ENCODE measurements at places on chromosomes 7 and 10. TPM values are rescaled to one million over a fixed set of nuclear protein-coding genes. Genes with fewer than 3 reads are reported as not detected.
A peak's percentile ranks its signal among the peaks of the same experiment; 100 is the strongest.

DNA sequence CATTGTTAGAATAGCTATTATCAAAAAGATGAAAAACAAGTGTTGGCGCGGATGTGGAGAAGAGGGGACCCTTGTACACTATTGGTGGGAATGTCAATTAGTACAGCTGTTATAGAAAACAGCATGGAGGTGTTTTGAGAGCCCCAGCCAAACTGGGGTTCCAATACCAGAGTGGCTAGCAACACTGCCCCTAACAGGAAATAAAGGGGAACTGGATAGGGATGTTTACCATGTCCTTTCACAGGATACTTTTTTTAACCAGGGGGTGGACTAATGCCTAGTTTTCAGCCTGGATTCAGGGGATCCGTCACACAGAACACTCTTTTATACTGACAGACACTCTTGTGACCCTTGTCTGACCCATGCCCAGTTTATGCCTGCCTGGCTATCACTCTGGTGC lies 6.9 kb upstream of the GSTK1 start:
- no peak overlapping the region for H3K4me3 ChIP-seq
- no peak for DNase-seq
- no peak overlapping the region for H3K27ac ChIP-seq
- H3K27me3 ChIP-seq: no peaks in the 10 kb centered on the region
- H3K4me1 ChIP-seq: no peaks in the 10 kb centered on the region

DNA sequence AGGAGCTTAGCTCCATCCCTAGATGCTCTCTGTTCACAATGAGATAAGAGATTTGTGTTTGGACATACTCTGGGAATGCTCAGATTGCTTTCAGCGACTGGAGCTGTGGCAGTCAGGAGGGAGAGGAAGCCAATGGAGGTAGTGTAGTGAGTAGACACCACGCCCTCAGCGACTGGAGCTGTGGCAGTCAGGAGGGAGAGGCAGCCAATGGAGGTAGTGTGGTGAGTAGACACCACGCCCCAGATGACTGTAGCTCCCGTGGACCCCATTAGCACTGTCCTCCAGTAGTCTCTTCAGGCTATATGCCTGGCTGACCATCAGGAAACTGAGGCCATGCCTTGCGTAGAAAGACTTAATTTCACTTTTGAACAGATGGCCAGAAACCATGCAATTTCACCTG lies 1033.8 kb downstream of the NRG3 start:
- H3K27me3 ChIP-seq: no peaks in the 10 kb centered on the region
- H3K27ac ChIP-seq: no peak overlapping the region
- DNase-seq: no peak
- H3K4me3 ChIP-seq: no peak overlapping the region
- no peaks in the 10 kb centered on the region for H3K36me3 ChIP-seq
- no peaks in the 10 kb centered on the region for H3K4me1 ChIP-seq

GRCh38 chr7:17275749-17276671 lies 22.4 kb upstream of the AHR start:
- peaks cover 3% of the 10 kb centered on the region for H3K4me1 ChIP-seq
- H3K27me3 ChIP-seq: no peaks in the 10 kb centered on the region
- peak; percentile 97 for DNase-seq
- H3K36me3 ChIP-seq: no peaks in the 10 kb centered on the region
- H3K27ac ChIP-seq: peak overlapping the region; percentile 84

DNA sequence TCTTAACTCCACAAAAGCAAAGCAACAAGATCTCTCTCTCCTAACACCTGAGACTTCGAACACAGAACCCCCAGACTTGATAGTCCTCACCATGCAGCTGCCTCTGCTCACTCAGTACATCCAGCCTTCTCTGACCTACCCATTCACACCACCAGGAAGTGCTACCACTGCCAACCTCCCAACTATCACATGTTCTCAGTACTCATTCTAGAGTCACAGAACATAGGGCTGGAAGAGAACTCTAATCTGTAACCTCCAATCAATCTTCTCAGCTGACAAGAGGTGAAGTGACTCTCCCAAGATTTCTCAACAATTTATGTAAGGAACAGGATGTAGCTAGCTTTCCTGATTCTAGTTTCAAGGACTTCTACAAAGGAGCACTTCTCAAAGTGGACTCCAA lies 3.8 kb downstream of the NUDCD3 start:
- H3K27ac ChIP-seq: no peak overlapping the region
- peaks cover 2% of the 10 kb centered on the region for H3K4me1 ChIP-seq
- no peaks in the 10 kb centered on the region for H3K27me3 ChIP-seq
- no peak overlapping the region for H3K4me3 ChIP-seq

- no peak overlapping the region for H3K27ac ChIP-seq
- H3K4me3 ChIP-seq: no peak overlapping the region
- H3K36me3 ChIP-seq: no peaks in the 10 kb centered on the region
- no peaks in the 10 kb centered on the region for H3K4me1 ChIP-seq
Measured at GRCh38 chr10:47276576-47277351, 23.2 kb upstream of the GDF10 start.

- H3K36me3 ChIP-seq: peaks cover 17% of the 10 kb centered on the region
- H3K27me3 ChIP-seq: no peaks in the 10 kb centered on the region
- peaks cover 3% of the 10 kb centered on the region for H3K4me1 ChIP-seq
- DNase-seq: no peak
- H3K27ac ChIP-seq: no peak overlapping the region
Measured at GRCh38 chr7:155685791-155686160, 41.3 kb downstream of the RBM33 start.

DNA sequence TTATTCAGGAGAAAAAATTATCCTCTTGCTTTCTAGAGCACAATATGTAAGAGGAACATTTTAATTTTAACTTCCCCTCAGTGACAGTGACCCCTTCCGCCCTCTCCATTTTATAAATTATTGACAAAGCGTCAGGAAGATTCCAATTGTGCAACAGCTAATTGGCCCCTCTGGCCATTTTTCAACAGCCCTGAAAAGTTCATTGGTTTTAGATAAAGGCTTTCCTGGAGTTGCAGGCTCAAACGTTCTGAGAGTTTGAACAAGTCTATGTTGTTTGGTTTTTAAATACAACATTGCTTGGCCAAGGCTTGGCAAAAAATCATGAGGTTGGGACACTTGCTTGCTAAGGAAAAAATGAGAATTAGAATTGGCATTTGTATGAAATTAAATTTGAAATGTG lies 422.2 kb upstream of the ANKRD30A start:
- DNase-seq: no peak
- H3K4me3 ChIP-seq: no peak overlapping the region
- no peaks in the 10 kb centered on the region for H3K4me1 ChIP-seq
- no peak overlapping the region for H3K27ac ChIP-seq
- no peaks in the 10 kb centered on the region for H3K27me3 ChIP-seq

GRCh38 chr10:97090035-97090434 lies 95.7 kb downstream of the SLIT1 start:
- no peaks in the 10 kb centered on the region for H3K36me3 ChIP-seq
- no peak overlapping the region for H3K4me3 ChIP-seq
- peaks cover 53% of the 10 kb centered on the region for H3K27me3 ChIP-seq
- DNase-seq: no peak
- no peaks in the 10 kb centered on the region for H3K4me1 ChIP-seq

GRCh38 chr7:79513261-79513660 lies 59.8 kb upstream of the MAGI2 start:
- H3K4me1 ChIP-seq: no peaks in the 10 kb centered on the region
- H3K4me3 ChIP-seq: no peak overlapping the region
- H3K27ac ChIP-seq: no peak overlapping the region
- H3K27me3 ChIP-seq: no peaks in the 10 kb centered on the region

DNA sequence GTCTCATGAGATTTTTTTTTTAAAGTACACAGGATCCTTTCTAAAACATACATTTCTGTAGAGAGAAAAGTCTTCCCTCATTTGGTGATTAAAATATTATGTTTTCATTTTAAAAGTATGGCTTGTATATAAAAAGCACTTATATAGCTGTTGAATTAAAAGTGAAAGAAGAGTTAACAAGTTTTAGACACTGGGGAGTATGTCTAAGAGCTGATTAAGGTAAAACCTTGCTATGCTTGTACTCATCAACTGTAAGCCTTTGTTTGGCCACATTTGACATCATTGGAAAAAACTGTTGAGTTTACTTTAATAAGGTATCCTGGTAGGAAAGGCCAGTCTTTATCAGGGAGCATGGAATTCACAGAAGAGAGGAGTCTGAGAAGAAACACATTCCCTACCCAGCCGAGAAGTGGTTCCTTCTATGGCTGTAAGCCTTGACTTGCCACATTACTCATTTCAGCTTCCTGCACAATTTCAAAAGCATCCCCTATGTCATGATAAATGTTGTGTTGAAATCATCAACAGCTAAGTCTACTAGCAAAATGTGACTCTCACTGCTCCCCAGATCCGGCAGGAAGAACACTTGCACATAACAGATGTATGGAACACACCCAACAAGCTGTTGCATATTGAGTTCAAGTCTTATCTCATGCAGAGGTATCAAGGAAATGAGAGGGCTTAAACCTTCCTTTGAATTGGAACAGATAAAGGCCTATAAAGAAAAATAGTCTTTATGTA lies 171.8 kb upstream of the CDK1 start:
- peaks cover 2% of the 10 kb centered on the region for H3K27me3 ChIP-seq
- DNase-seq: peak; percentile 59
- H3K27ac ChIP-seq: no peak overlapping the region
- H3K4me3 ChIP-seq: no peak overlapping the region

GRCh38 chr7:138848056-138848980 lies 50.3 kb upstream of the ATP6V0A4 start:
- H3K4me3 ChIP-seq: no peak overlapping the region
- DNase-seq: peak; percentile 57
- no peaks in the 10 kb centered on the region for H3K4me1 ChIP-seq
- no peaks in the 10 kb centered on the region for H3K27me3 ChIP-seq

GRCh38 chr10:115801457-115801856 lies 471.5 kb downstream of the GFRA1 start:
- H3K27me3 ChIP-seq: no peaks in the 10 kb centered on the region
- H3K4me3 ChIP-seq: no peak overlapping the region
- H3K27ac ChIP-seq: no peak overlapping the region
- no peaks in the 10 kb centered on the region for H3K36me3 ChIP-seq

DNA sequence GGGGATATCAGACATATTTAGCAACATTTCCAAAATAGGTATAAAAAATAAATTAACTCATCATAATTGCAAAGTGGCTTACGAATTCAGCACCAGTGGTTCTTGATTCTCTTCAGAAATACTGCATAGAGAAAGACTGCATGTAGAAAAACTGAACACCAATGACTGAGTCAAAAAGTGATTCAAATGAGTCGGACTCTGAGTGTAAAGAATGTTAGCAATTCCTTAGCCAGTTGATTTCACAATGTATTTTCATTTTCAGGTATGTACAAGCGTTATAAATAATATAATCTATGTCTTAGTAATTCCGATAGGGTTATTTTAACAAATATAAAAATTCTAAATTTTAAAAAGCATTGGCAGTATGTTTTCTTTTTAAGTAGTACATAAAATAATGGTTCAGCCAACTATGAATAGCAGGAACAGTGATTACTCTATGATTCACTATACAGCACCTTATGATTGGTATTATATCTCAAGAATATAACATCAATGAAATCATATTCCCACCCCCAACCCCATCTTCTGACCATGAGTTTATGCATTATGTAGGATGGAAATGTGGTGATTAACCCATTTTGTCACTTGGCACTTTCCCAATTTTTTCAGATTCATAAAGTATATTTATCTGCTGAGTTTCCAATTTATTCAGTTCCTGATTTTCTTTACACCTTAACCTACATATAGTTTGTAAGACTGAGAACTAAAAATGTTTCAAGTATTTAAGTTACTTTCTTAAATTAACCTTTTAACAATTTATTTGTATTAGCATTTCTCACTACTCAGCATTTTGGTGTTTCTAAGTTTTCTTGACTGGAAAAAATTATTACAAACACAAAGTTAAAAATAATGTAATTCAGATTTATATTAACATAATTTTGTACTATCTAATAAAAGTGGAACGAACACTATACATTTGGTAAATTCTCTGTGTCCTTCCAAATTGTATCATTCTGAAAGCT lies 33.9 kb downstream of the DNAJC1 start:
- no peaks in the 10 kb centered on the region for H3K36me3 ChIP-seq
- H3K27me3 ChIP-seq: no peaks in the 10 kb centered on the region
- no peaks in the 10 kb centered on the region for H3K4me1 ChIP-seq
- H3K27ac ChIP-seq: no peak overlapping the region

DNA sequence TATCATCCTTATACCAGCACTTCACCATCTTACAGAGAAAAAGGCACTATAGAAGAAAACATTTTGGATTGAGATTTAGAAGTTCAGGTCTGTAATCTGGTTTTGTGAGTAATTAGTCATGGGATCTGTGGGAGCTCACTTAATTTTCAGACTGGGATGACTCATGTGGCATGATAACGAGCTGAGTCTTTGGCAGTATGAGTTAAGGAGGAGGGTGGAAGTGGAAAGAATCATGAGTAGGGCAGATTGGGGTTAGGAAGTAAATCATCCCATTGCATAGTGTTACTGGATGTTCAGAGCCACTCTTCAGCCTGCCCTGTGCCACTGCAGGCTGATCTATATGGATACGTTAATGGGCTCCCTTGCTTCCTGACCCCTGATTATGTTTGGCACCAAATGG lies 64.9 kb downstream of the ZNF92 start:
- H3K27me3 ChIP-seq: no peaks in the 10 kb centered on the region
- no peak overlapping the region for H3K4me3 ChIP-seq
- H3K36me3 ChIP-seq: no peaks in the 10 kb centered on the region
- H3K4me1 ChIP-seq: no peaks in the 10 kb centered on the region
- no peak overlapping the region for H3K27ac ChIP-seq

DNA sequence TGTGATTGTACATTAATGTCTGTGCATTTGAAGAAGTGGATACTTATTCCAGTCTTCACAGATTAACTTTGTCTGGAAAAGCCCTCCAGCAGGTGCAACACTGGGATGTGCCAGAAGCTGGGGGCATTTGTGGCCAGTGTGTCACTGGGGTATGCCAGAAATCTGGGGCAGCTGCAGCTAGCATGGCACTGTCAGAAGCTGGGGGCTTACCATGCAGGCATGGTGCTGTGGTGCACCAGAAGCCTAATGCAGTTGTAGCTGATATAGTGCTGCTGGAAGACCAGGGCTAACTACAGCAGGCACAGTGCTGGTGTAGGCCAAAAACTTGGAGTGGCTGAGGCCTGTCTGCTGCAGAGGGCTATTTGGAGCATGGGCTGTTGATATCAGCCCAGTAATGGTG lies 270.1 kb downstream of the STK31 start:
- H3K27me3 ChIP-seq: no peaks in the 10 kb centered on the region
- no peak overlapping the region for H3K4me3 ChIP-seq
- no peak overlapping the region for H3K27ac ChIP-seq

GRCh38 chr10:5365928-5366327 lies 1.2 kb downstream of the UCN3 start:
- no peak overlapping the region for H3K27ac ChIP-seq
- no peaks in the 10 kb centered on the region for H3K4me1 ChIP-seq
- H3K36me3 ChIP-seq: no peaks in the 10 kb centered on the region

GRCh38 chr7:77327067-77327931 lies 88.8 kb downstream of the GSAP start:
- peak; percentile 91 for DNase-seq
- H3K27ac ChIP-seq: peak overlapping the region; percentile 78
- H3K36me3 ChIP-seq: no peaks in the 10 kb centered on the region
- H3K4me1 ChIP-seq: peaks cover 29% of the 10 kb centered on the region

LRRC18 gene
- total RNA-seq: not detected

MYPN gene
- 12.5 TPM for total RNA-seq

SPDYE2 gene
- total RNA-seq: not detected

UCN3 gene
- total RNA-seq: not detected

NCF1 gene
- not detected for total RNA-seq

FBXW4 gene
- total RNA-seq: 31.7 TPM

H2BK1 gene
- total RNA-seq: not detected

TMEM176A gene
- total RNA-seq: not detected

LDB3 gene
- 0.28 TPM for total RNA-seq

EVX1 gene
- total RNA-seq: not detected

CTTNBP2 gene
- total RNA-seq: 11.3 TPM

SLC16A9 gene
- total RNA-seq: 0.18 TPM

Data from IMR-90 (cell line).